Fibroblast of skin of scalp (primary cell): ENCODE measurements at places on chromosomes 7 and 10.

DNA sequence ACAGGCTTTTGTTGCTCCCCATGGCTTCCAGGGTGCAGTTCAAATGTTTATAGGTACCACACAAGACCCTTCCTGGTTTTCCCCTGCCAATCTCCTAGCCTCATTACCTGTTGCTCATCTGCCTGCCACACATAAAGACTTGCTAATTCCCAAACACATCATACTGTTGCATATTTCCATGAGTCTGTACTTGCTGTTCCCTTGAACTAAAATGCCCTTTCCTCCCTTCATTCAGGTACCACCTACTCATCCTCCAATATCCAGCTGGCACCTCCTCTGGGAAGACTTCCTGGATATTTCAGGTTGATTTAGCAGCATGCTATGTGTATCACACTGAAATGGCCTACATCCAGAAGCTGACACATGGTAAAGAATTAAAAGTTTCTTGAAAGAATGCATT, 206.4 kb upstream of the NFE2L3 start:
- DNase-seq = no peak

DNA sequence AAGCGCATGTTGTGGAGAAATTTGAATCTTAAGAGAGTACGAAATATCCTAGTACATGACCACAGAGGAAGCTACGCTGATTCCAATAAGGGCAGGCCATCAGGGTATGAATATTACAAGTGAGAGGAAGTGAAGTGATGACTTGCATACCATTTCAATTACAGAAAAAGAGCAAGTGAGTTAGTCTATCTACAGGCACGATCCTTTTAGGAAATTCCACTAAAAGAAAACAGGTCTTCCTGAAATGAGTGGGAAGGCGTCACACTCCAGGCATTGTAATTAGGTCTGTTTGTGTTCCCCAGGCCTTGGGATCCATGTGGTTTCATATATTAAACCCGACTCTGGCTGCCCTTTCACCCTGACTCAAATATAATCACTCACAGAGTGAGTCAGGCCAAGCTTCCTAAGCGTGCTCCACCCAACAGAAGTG, 152.5 kb downstream of the SEMA3A start:
- peak; percentile 63 for DNase-seq

DNA sequence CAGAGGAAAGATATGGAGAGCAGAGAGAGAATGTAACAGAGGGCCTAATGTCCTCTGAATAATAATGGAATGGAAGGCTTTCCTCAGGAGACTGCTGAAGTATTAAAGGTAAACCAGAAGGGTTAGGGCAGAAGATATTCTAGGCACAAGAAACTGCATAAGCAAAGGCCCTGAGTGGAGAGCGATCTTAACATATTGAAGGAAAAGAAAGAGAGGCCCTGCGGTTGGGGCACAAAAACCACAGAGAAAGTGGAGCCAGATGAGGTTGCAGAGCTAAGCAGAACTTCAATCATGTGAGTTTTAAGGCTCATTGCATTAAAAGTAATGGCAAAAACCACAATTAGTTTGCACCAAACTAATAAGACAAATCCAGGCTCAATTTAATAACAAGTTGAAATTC, 115.8 kb upstream of the VSTM2A start:
- no peak for DNase-seq

- no peak for DNase-seq
Measured at GRCh38 chr7:94174956-94175355, 170.8 kb upstream of the BET1 start.

DNA sequence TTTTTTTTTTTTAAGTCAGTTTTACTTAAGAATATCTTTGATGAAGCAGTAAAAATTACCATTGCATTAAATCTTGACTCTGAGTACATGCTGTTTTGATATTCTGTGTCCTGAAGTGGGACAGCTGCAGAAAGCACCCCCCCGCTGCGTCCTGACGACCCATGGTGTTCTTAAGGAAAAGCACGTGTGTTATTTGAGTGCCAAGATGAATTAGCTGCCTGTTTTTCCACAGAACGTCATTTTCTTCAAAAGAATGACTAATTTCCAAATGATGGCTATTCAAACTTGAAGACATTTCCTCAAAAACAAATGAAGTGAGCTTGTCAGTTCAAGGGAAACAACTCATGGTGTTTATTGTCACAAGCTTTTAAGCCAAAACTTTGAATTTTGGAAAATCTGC, 45.9 kb downstream of the CREM start:
- DNase-seq = peak; percentile 64

- DNase-seq = no peak
Measured at GRCh38 chr10:30396698-30397097, 37.3 kb upstream of the MAP3K8 start.

DNA sequence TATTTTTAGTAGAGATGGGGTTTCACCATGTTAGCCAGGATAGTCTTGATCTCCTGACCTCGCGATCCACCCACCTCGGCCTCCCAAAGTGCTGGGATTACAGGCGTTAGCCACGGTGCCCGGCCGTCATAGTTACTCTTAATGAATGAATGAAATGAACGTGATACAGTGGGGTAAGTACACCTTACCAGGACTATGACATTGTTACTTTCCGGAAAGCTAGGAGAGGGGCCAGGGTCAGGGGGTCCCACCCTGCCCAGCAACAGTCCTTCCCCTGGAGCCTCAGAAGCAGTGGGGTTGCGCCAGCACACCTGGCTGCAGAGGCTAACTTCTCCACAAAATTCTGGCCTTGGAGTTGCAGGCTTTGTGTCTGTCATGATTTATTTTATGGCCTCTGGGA, 21.4 kb downstream of the VSTM4 start:
- no peak for DNase-seq

- DNase-seq = no peak
Measured at GRCh38 chr7:2149672-2150444, 82.9 kb downstream of the MAD1L1 start.

DNA sequence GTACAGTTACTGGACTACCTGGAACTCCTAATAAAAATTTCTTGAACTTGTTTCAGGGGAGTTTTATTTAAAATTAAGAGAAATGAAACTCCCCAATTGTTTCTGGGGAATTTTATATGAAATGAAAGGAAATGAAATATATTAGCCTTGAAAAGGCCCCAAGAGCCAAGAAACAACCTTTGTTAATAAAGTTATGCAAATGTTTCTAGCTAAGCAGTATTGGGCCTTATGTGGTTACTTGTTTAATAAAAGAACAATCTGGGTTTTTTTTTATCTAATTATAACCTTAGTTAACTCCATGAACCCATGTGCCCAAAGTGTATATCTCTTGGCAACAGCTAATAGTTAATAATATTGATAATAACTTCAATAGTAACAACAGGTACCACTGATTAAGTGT, 222.8 kb downstream of the EXOC4 start:
- no peak for DNase-seq

DNA sequence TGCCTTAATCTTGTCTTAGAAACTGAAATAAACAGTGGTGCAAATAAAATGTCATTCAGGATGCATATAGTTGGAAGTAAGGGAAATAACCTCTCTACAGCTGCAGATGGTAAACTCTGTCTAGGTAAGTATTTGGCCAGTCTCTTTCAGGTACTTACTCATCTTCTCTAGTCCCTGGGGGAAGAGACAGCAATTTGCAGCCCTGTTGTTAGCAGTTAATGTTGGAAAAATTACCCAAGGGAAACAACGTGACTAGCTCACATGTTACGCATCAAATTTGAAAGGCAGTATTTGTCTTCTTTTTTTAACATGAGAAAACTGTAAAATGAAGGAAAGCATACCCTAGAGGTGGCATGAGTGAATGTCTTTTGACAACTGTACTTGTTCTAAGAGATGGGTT, 3.2 kb upstream of the HUS1 start:
- no peak for DNase-seq

DNA sequence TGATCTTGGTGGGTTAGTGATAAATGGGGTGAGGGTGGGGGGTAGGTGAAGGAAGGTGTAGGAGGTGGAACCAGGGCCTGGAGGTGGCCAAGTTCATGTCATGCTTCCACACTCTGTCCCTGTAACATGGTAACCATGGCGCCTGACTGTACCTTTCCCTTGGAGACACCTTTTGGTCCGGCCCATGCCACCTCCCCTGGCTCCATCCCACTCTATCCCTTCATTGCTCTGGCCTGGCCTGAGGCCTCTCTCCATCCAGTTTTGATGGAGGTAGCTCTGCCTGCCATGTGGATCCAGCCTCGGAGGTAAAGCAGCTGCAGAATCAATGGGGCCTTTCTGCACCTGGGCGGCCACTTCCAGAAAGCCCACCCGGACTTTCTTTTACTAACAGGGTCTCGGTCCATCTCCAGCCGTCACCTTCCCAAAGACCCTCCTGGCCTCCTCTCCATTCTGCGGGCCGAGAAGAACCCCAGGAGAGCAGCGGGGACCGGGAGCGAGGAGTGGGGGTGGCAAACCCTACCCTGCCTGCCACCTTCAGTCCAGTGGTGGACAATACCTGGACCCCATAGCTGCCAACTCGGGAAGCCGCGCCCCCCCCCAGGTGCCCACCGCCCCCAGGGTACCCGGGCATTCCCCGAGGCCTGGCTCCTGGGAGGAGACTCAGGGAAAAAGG, 504 bp upstream of the TRRAP start:
- no peak for DNase-seq

- no peak for DNase-seq
Measured at GRCh38 chr10:67771200-67771599, 66.8 kb downstream of the DNAJC12 start.

DNA sequence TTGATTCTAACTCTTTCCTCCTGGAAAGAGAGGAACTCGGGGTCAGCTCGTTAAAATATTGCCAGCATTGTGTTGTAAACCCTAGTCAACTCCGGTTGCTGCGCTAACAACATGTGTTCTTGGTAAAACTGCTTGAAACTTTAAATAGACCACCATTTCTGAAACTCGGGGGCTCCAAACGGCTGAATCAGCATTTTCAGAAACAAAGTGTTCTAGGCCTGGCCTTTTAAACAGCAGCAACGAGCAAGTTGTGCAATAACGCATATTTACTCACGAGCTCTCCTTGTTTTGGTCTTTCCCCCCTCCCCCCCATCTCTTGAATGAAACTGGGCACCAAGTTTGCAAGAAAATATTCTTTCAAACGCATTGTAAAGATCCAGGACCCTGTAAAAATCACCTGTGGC, 9.2 kb upstream of the GRB10 start:
- peak; percentile 38 for DNase-seq

DNA sequence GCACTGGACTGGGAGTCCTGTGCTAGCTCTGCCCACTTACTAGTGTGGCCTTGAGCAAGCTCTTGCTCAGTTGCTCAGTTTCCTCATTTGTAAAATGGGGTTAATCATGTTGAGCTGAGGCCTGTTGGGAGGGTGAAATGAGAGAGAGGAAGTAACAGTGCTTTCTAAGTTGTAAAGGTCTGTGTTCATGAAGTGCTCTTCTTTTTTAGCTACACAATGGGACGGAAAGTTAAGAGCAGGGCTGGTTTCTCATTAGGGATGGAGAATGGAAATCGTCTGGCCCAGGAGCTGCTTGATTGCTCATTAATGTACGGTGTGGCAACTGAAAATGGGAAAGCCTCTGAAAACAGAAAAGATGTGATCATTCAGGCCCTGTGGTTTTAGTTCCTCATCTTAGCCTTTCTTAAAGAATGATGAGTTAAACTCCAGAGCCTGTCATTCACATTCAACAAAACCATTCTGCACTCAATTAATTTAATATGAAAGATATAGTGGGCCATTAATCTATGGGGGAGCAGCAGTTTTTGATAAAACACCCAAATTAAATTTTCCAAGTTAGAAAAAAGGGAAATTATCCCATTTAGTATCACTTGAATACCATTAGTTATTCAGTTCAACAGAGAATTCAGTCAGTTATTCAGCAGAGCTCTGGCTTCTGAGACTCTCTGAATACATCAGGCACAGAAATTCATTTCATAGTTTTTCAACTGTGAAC, 60.5 kb downstream of the SH2D4B start:
- DNase-seq = no peak

DNA sequence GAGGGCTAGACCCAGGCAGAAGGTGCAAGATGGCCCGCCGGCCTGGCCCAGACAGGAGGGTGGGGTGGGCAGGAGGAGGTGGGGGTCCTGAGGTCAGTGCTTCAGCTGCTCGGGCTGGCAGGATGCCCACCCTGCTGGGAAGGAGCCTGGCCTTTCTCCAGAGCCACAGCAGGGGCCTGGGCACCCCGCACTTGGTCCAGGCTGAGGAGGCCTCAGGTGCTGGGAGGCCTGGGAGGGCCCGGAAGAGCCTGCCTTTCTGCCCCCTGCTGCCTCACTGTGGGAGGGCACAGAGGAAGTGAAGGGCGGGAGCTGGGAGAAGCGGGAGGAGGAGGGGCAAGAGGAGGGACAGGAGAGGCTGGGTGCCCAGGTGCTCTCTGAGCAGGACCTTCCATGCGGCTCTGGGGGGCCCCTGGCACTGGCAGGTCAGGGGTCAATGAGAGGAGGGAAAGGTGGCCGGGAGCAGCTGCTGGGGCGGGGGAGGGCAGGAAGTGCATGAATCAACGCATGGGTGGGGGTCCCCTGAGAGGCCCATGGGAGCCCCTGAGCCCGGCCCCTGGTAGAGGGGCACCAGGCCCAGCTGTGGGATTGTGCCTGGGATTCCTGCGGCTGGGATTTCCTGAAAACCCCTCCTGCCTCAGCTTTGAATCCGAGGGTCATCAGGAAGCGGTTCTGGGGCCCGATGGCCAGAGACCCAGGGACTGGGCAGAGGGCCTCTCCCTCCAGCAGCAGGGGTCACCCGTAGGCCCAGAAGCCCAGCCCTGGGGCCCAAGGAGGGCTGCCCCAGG, 49.9 kb downstream of the PWWP2B start:
- peak; percentile 66 for DNase-seq

DNA sequence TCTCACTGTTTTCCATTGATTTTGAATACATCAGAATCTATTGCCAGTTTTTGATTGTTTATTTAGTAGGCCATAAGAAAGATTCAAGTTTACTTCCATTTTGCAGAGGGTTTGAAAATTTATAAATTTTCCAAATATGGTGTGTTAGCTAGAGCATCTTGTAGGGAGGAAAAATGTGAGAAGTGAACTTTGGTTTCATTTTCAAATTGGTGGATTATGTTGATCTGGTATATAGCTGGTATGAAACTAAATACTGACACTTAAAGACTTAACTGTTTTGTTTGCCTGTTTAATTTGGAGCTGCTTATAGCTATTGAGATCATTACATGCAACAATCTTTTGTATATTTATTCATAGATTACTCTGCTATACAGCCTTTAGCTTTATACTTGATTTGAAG, 108.1 kb downstream of the ADAM22 start:
- no peak for DNase-seq

- DNase-seq = no peak
Measured at GRCh38 chr10:31116226-31116625, 84.6 kb upstream of the ZNF438 start.

- DNase-seq = peak; percentile 4
Measured at GRCh38 chr7:131723926-131724325, 167.5 kb upstream of the PODXL start.

DNA sequence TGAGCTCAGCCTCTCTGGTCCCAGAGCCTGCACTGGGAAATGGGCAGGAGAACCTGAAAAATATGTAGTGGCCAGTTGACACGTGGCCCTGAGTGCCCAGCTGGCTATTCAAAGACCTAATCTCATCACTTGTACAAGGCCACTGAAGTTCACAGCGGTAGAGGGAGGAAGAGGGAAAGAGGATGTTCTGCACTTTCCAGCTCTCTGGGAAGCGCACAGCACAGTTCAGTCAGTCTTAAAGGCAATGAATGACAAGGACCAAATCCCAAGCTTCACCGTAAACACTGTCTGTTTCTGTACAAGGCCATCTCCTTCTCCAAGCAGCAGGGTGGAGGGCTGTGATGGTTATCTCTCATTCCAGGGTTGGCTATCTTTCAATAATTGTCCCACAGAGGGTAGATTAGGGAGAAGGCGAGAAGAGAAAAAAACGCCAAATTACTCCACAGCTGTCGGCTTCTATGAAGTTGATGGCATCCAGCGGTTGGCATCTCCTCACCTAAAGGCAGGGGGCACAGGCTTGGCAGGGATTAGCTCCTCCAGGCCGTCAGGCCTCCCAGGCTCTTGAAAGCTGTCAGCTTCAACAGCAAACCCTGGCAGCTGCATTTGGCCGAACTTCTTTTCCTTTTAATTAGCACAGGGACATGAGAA, 10.6 kb downstream of the SFMBT2 start:
- DNase-seq = no peak
